ENCODE measurements at places on chromosomes 3 and 15.

- peak; percentile 76 for DNase-seq
Measured at GRCh38 chr3:129892857-129893580, 492 bp downstream of the TMCC1 start.

GRCh38 chr3:196883361-196883760 is 15.6 kb downstream of the SENP5 start:
- DNase-seq = peak; percentile 31

- no peak for DNase-seq
Measured at GRCh38 chr3:172201870-172202236, 162.5 kb downstream of the FNDC3B start.

- DNase-seq = no peak
Measured at GRCh38 chr3:165854696-165855095, 17.5 kb upstream of the BCHE start.

GRCh38 chr3:51389423-51390183 is 1.5 kb upstream of the RBM15B start:
- peak; percentile 70 for DNase-seq

- DNase-seq = no peak
Measured at GRCh38 chr3:8529181-8529637, 27.6 kb downstream of the LMCD1 start.

DNA sequence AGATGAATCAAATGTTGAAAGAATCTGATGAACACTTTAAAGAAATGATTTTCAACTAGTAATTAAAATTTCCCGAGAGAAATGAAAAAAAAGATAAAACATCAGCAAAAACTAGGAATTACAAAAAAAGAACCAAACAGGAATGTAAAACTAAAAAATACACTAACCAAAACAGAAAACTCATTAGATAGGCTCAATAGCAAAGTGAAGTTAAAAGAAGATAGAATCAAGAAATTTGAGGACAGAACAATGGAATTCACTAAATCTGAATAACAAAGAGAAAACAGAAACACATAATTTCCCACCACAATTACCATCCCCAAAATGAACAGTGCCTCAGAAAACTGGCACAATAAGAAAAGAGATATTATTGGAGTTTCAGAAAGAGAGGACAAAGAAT is 290.1 kb upstream of the CNTN4 start:
- no peak for DNase-seq

GRCh38 chr3:54547051-54547450 is 380.8 kb downstream of the LRTM1 start:
- no peak for DNase-seq

- DNase-seq = no peak
Measured at GRCh38 chr3:135310317-135310716, 515.3 kb downstream of the EPHB1 start.

- DNase-seq = no peak
Measured at GRCh38 chr3:62249484-62249776, 123.9 kb downstream of the FEZF2 start.

DNA sequence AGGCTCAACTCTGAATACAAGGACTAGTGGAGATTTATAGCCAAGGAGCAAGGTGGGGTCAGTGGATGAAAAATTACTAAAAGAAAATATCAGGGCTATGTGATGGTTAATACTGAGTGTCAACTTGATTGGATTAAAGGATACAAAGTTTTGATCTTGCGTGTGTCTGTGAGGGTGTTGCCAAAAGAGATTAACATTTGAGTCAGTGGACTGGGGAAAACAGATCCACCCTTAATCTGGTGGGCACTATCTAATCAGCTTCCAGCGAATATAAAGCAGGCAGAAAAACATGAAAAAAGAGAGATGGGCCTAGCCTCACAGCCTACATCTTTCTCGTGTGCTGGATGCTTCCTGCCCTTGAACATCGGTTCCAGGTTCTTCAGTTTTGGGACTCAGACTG is 14.4 kb upstream of the SENP7 start:
- DNase-seq = no peak

DNA sequence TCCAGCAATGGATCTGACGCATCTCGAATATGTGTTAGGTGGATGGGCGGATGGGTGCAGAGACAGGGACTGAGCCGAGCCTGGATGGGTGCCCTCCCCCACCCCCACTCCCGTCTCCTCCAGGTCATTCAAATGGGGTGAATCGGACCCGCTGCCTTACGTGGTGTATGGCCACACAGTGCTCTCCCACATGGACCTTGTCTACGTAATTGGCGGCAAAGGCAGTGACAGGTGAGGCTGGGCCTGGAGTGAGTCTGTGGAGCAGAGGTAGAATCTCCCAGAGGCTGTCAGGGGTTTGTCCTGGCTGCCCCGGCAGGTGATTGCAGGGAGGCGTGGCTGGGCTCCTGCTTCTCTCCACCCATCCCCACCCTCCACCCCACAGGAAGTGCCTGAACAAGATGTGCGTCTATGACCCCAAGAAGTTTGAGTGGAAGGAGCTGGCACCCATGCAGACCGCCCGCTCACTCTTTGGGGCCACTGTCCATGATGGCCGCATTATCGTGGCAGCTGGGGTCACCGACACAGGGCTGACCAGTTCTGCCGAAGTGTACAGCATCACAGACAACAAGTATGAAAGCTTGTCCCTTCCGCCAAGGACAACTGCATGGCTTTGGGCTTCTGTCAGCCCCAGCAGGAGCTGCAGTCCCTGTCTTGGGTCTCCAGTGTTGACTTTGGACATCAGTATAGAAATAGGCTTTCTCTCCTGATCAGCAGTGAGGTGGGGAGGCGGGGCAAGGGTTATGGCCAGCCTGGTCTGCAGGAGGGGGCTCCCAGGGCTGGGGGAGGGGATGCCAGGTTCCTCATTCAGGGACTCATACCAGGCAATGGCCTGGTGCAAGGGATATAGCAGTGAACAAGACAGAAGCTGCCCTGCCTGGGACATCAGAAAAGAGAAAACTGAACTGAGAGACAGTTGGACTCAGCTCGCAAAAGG is 3.4 kb downstream of the KLHL40 start:
- DNase-seq = no peak

DNA sequence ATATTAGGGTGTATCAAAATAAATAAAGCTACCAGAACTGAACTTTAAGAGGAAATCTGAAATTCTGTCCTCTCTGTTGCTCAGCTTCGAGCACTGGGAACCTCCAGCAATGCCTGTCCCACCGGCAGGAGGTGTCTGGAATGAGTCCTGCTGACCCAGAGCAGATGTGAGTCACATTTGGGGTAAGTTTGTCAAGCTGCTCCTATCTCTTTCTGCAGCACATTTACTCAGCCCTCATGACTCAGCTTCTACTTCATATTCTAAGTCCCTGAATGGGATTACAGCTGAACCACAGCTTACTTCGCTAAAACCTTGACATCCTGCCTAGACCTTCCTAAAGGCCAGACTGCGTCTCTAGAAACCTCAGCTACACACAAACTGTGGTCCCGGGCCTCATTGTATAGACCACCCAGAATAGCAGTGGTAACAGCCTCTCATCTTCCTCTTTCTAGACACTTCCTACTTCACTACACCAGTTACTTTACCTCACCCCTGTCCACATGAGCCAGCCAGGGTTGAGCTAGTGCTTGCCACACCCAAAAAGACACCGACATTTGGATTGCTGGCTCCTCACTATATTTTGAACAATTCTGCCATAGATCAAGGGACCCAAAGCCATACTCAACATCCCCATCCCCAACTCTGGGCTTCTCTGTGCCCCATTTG is 109.6 kb upstream of the TMCO5A start:
- no peak for DNase-seq

DNA sequence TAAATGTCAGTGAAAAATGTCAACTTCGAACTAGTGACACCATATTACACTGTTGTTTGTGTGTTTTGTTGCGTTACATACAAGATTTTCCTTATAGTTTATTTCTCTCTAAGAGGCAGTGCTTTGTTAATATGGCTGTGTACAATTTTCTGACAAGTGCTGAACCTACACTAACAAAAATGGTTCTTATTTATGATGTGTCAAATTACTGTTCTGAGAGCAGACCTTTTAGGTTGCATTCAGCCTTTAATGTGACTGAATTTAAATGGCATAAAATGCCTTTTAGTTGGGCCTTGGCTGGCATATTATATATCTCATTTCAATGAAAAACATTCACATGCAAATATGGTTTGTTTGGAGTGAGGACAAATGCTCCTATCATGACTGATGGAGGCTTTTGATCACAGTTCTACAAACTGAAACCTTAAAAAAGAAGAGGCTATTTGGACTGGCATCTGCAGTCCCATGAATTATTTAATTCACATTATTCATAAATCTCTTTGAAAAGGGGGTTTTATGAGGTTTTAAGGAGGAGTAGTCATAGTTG is 750.6 kb downstream of the CADM2 start:
- no peak for DNase-seq

DNA sequence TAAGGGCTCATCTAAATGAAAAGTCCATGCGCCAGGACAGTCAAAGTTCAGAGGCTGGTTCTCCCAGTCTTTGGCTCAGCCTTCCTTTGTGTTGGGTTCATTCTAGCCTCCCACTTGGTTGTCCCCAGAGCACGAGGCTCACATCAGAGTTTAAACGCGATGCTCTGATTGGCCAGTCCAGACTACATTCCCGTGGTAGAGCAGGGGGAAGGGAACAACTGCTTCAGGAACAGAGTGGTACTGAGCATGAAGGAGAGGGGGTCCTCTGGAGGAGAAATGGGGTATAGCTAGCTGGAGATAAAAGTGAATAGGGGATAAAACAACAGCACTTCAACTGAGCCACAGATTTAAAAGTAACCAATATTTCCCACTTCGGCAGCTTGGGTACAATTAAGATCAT is 32.2 kb downstream of the ANAPC13 start:
- DNase-seq = no peak

GRCh38 chr3:115148142-115148790 is 1.2 kb upstream of the ZBTB20 start:
- DNase-seq = no peak

DNA sequence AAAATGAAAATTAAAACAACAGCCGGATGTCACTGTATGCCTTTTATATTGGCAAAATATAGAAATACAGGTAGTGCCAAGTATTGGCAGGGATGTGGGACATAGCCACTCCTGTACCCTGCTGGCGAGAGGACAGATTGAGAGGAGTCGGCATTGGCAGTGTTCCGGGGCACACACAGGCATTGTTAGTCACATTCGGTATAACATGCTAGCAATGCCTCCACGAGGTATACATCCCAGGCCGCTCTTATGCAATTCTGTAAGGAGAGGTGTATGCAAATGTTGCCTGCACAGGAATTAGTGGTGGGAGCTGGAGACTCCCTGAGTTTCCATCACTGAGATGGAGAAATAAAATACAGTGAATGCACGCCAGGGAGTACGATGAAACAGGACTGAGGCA is 99.4 kb upstream of the DLG1 start:
- DNase-seq = no peak

DNA sequence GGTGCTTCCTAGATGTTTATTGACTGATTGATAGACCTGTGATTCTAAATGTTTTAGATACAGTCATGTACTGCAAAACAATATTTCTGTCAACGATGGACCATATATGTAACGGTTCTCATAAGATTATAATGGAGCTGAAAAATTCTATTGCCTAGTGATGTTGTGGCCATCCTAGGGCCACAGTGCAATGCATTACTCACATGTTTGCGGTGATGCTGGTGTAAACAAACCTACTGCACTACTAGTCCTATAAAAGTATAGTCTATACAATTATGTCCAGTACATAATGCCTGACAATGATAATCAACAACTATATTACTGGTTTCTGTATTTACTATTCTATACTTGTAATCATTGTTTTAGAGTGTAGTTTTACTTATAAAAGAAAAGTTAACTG is 46.8 kb downstream of the CHST2 start:
- DNase-seq = no peak

- no peak for DNase-seq
Measured at GRCh38 chr3:31833391-31834190, 147.5 kb downstream of the OSBPL10 start.

- DNase-seq = no peak
Measured at GRCh38 chr3:142645236-142645793, 49.1 kb downstream of the PLS1 start.

All from stimulated activated CD8-positive, alpha-beta memory T cell treated with anti-CD3 and anti-CD28 coated beads, Interleukin-4, amount 100 ng/mL, for 48 hours (primary cell).